ENCODE measurements at places on chromosomes 5 and 9. TPM values are rescaled to one million over a fixed set of nuclear protein-coding genes. Genes with fewer than 3 reads are reported as not detected.
A peak's percentile ranks its signal among the peaks of the same experiment; 100 is the strongest.

DNA sequence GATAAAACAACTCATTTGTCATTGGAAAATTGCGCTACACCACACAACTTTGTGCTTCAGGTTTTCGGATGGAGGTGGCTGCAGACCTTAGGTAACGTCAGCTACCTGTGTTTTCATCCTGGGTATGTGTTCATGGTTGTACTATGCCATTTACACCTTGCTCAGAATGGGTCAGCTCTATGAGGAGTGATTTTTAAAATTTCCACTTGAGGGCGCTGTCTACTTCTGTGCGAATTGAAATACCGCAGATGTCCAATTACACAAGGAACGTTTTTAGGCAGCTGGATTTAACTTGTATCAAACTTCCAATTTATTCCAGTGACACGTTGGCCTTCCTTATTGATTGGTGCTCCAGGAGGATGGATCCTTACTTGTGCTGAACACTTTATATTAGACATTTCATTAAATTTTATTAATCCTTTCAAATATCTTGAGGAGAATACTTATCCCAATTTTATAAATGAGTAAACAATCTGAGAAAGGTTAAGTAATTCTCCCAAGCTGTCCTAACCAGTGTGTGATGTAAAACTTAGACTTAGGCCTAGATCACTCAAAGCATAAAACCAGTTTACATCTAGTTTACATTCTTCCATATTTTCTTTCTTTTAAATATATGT is 23.4 kb downstream of the DMRTA1 start:
- no peak overlapping the region for H3K27ac ChIP-seq
- no peaks in the 10 kb centered on the region for H3K36me3 ChIP-seq
- no peaks in the 10 kb centered on the region for H3K27me3 ChIP-seq
- no peak overlapping the region for H3K4me3 ChIP-seq
- DNase-seq: no peak

GRCh38 chr9:14937216-14937615 is 27.0 kb upstream of the FREM1 start:
- H3K27me3 ChIP-seq: no peaks in the 10 kb centered on the region
- no peak overlapping the region for H3K27ac ChIP-seq
- no peak for DNase-seq
- no peaks in the 10 kb centered on the region for H3K36me3 ChIP-seq

Gene NDUFS4
- total RNA-seq: 35.6 TPM

Gene TAF11L5
- total RNA-seq: not detected

Gene DOCK8
- 207 TPM for total RNA-seq

DNA sequence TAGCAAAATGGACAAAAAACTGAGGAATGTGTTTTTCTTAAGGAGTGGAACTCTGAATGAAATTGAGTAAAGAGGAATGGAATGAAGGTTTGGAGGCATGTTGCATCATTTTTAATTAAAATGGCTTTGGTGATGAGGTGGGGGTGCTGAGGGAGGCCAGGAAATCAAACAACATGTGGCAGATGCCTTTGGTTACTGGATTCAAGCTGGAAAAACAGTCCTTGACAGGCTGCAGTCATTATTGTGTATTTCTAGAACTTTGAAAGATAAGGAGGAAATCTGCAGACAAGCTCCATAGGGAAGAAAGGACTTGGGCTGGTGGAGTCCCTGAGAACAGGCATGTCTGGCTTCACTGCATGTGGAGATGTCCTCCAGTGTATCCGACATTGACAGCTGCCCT is 203.5 kb upstream of the HAPLN1 start:
- H3K4me3 ChIP-seq: no peak overlapping the region
- no peaks in the 10 kb centered on the region for H3K4me1 ChIP-seq
- DNase-seq: no peak

GRCh38 chr5:88889189-88890069 is 6.4 kb upstream of the MEF2C start:
- no peaks in the 10 kb centered on the region for H3K27me3 ChIP-seq
- peak overlapping the region; percentile 99 for H3K27ac ChIP-seq
- peak; percentile 61 for DNase-seq
- peaks cover 66% of the 10 kb centered on the region for H3K4me1 ChIP-seq
- peaks cover 10% of the 10 kb centered on the region for H3K36me3 ChIP-seq

Gene CAMK2A
- total RNA-seq: not detected
